ENCODE measurements at places on chromosomes 13 and 19.

DNA sequence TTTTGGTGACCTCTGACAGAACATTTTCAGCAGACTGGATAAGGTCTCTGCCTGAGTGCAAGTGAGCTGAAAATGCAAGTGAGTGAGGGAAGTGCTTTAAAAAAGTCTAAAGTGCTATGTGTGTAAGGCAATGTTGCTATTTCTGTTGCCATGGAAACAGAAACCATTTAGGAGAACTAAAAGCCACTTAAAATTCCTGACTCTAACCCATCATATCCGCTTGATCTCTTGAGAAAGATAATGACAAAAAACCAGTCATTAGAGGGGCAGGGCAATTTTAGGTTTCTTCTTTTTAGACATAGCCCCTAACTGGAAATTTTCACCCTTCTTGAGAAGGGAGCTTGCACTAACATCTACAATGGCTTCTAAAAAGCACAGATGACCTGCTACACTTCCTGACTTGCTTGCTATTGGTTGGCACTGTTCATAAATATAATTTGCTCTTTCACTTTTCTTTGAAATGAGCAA lies at the start of gene CYSLTR2:
TSS of gene CYSLTR2 (plus strand) at position 458 of the 468 bp plus-strand sequence. CDS start 52,889 bp downstream, outside the sequence.
- DNase-seq, result no peak

- no peak for DNase-seq
These were observed 104.8 kb downstream of the TNFRSF19 start for GRCh38 chr13:23674795-23675640.

- no peak for DNase-seq
These were observed 2.2 kb downstream of the MZF1 start for GRCh38 chr19:58570770-58571574.

GRCh38 chr13:73258406-73258805 lies 199.6 kb downstream of the KLF5 start:
- no peak for DNase-seq

DNA sequence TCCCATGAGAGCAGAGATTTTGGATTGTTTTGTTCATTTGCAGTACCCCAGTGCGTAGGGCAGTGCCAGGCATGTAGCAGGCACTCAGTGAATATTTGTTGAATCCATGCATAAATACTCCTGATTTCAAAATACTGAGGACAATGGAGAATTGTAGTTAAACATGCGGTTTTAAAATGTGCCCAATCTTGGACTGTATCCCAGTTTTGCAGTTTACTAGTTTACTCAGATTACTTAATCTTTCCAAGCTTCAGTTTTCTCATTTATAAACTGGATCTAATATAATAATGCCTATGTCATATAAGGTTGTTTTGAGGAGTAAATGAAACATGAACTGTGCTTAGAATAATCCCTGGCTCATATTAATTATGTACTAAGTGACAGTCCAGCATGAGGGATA lies 39.0 kb downstream of the RCBTB2 start:
- DNase-seq, result no peak

DNA sequence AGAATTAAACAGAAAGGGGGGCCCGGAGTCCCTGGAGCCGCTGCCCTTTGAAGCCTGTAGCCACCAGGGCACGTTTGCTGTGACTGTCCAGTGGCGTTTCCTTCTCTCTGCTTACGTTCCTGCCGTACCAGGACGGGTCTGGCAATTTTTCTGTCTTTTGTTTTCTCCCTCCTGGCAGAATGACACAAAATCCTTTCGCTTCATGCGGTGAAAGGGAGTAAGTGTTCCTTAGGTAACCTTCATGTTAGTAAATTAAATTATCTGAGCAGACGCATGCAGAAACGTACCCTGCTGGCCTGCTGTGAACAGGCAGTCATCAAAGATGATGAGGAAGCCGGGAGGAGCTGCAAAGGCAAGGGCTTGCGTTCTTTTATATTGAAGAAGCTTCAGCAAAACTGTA lies 299.3 kb upstream of the ARGLU1 start:
- DNase-seq, result no peak

All from stimulated activated CD4-positive, alpha-beta T cell treated with anti-CD3 and anti-CD28 coated beads, Interleukin-15, amount 100 ng/mL, for 1 hour (primary cell).